ENCODE measurements at places on chromosomes 6 and 20. TPM values are rescaled to one million over a fixed set of nuclear protein-coding genes. Genes with fewer than 3 reads are reported as not detected.

The EPPIN gene
- not detected for total RNA-seq

The GNAS-AS1 gene
- 2.4 TPM for total RNA-seq

The PAK5 gene
- 0.13 TPM for total RNA-seq

The GSTA1 gene
- total RNA-seq: not detected

The FOXQ1 gene
- 130 TPM for total RNA-seq

The PKIB gene
- 3.5 TPM for total RNA-seq

All from ureter (tissue), 1 donor.